NCI-H2081 treated with DMSO at 0.1 percent for 48 hours (cell line): ENCODE measurements at places on chromosomes 6 and 20.

- no peak for DNase-seq
Measured at GRCh38 chr6:22025468-22026163, 271.2 kb downstream of the PRL start.

DNA sequence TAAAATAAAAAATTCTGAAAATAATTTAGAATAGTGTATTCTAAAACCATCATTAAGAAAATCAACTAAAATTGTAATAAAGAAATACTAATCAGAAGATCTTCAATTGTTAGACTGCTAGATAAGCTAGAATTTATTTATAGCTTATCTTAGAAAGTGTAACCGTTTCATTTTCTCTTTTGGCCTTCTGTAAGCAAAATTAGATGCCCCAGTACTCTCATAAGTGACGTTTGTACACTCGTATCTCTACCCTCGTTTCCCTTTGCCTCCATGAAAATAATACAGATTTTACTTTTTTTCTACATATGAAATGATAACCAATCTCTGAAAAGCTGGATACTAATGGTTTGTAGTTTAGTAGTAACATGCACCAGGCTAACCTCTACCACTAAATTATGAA lies 19.8 kb downstream of the DSE start:
- DNase-seq: no peak

DNA sequence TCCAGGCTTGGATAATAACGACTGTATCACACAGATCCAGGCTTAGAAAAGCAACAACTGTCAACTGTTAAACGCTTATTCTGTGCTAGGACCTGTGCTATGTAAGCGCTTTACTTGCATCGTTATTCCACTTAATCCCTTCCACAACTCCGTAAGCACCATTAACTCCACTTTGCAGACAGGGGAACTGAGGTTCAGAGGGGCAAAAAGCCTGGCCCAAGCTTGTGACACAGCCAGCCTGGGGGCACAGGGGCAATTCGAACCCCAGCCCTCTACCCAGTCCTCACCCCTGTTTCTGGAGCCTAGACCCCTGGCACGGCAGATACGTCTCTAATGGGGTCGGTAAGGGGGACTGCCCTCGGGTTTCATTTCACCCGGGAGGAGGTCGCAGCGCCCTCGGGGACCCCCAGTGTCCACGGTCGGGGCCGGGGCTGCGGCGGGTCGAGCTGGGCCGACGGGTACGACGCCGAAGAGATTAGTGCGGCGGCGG lies 411 bp downstream of the DSN1 start:
- DNase-seq: no peak

DNA sequence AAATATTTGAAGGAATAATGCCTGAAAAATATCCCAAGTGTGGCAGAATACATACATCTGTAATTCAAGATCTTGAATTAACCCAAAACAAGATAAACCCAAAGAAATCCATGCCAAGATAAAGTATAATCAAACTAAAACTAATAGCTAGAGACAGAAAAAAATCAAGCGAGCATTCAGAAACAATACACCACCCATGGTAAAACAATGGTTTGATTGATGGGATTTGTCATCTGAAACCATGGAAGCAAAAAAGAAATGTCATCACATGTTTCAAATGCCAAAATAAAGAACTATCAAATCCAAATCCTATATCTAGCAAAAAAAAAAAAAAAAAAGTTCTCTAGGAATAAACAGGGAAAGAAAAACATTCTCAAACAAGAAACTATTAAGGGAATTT lies 5.1 kb upstream of the DEFB127 start:
- no peak for DNase-seq

- no peak for DNase-seq
Measured at GRCh38 chr6:133358574-133359150, 117.5 kb downstream of the EYA4 start.

DNA sequence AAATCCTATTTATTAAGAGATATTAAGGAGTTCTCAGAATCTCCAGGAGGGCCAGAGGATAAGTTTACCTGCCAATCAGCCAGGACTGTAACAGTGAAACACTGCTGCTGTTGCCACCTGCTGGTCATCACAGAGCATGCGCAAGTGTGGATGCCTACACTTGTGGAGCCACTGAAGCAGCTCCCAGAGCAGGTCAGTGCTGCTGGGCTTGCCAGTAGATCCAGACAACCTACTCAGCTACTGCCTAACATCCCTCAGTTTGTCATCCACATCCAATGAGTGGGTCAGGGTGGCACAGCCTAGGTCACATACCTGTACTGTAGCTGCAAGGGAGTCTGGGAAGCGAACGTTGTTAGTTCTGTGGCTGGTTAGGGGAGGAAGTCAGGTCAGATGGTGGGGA lies 18.3 kb upstream of the NHSL1 start:
- DNase-seq: no peak

GRCh38 chr6:106637717-106638341 lies 8.5 kb downstream of the QRSL1 start:
- DNase-seq: no peak

DNA sequence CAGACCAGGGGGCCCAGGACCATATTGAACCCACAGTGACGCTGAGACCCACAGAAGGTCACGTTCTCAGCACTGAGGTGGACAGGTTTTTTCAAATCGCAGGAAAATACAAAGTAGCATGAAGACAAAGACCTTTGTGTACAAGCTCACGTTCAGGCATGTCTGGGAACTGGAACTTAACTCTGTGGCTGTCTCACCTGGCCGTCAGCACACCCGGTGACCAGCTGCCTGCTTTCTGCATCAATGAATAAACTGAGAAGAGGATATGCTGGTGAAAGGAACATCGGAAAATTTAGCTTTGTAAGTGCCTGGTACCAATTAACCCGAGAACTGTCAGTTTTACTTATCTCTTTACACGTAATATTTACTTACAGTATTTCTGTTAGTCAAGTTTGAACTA lies 36.5 kb downstream of the WDR27 start:
- DNase-seq: no peak

DNA sequence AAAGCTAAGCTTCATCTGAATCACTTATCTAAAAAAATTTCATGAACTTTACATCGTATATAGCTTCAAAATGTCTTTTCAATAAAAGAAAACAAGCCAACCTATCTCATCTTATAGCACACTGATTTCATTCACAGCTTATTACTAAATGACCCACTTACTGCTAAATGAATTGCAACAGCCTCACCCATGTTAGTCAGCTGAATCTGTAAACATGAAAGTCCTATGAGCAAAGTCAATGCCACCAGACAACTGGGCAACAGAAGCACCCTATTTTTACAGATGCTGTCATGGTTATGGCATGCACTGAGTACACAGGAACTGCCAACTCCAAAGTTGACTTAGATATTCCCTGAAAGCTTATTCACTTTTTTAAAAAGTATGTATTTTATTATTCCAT lies 41.2 kb upstream of the DST start:
- no peak for DNase-seq

- DNase-seq: no peak
Measured at GRCh38 chr6:71582820-71583219, 294.2 kb downstream of the OGFRL1 start.

- DNase-seq: no peak
Measured at GRCh38 chr6:33430991-33431879, 11.4 kb downstream of the SYNGAP1 start.

DNA sequence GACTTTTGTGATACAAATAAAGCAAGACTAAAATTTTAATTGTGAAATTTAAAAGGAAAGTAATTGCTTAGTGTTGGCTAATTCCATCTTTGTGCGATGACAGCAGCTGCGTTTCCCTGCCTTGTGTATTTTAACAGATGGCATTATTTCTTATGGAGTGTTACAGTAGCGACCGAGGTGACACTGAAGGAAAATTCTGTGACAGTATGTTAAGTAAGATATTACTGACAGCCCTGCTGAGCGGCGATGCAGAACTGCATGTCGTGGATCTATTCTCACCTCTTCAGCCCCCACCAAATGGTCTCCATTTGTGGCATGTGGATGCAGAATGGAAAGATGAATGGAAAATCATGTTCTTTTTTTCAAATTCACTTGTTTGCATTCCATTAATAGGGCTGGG lies 289.4 kb downstream of the RNF144B start:
- DNase-seq: no peak

GRCh38 chr6:94670017-94670416 lies 907.3 kb upstream of the MANEA start:
- DNase-seq: no peak

DNA sequence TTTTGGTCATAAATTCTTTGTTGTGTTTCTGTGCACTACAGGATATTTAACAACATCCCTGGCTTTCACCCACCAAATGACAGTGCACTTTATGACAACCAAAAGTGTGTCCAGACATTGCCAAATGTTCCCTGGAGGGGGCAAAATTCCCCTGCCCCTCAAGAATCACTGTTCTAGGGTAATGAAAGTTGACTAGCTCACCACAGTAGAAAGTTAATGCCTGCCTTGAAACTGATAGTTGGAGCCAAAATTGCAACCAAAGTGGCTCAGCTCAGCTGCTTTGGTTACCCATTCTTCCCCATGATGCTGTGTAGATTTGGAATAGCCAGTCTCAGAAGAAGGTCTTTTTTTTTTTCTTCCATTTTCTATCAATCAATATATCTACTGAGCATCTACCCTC lies 150.6 kb downstream of the RALGAPA2 start:
- DNase-seq: no peak

- no peak for DNase-seq
Measured at GRCh38 chr20:22716821-22717351, 132.5 kb upstream of the FOXA2 start.

- no peak for DNase-seq
Measured at GRCh38 chr20:37284691-37285161, 4.7 kb upstream of the MANBAL start.

- DNase-seq: no peak
Measured at GRCh38 chr6:170553534-170554012, 466 bp upstream of the PSMB1 start.

GRCh38 chr6:148080315-148080714 lies 262.3 kb upstream of the SASH1 start:
- DNase-seq: no peak

- DNase-seq: no peak
Measured at GRCh38 chr6:35388030-35388429, 45.7 kb downstream of the PPARD start.

GRCh38 chr6:75932067-75932466 lies 140.4 kb downstream of the IMPG1 start:
- no peak for DNase-seq

GRCh38 chr6:32371229-32371628 lies 474 bp downstream of the TSBP1 start:
- no peak for DNase-seq

DNA sequence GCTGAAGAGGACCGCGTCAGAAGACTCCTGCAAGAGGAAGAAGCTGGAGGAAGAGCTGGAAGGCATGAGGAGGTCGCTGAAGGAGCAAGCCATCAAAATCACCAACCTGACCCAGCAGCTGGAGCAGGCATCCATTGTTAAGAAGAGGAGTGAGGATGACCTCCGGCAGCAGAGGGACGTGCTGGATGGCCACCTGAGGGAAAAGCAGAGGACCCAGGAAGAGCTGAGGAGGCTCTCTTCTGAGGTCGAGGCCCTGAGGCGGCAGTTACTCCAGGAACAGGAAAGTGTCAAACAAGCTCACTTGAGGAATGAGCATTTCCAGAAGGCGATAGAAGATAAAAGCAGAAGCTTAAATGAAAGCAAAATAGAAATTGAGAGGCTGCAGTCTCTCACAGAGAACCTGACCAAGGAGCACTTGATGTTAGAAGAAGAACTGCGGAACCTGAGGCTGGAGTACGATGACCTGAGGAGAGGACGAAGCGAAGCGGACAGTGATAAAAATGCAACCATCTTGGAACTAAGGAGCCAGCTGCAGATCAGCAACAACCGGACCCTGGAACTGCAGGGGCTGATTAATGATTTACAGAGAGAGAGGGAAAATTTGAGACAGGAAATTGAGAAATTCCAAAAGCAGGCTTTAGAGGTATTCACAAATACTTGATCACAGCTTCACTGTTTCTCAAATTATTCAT lies 8.9 kb upstream of the SNRNP48 start:
- no peak for DNase-seq

DNA sequence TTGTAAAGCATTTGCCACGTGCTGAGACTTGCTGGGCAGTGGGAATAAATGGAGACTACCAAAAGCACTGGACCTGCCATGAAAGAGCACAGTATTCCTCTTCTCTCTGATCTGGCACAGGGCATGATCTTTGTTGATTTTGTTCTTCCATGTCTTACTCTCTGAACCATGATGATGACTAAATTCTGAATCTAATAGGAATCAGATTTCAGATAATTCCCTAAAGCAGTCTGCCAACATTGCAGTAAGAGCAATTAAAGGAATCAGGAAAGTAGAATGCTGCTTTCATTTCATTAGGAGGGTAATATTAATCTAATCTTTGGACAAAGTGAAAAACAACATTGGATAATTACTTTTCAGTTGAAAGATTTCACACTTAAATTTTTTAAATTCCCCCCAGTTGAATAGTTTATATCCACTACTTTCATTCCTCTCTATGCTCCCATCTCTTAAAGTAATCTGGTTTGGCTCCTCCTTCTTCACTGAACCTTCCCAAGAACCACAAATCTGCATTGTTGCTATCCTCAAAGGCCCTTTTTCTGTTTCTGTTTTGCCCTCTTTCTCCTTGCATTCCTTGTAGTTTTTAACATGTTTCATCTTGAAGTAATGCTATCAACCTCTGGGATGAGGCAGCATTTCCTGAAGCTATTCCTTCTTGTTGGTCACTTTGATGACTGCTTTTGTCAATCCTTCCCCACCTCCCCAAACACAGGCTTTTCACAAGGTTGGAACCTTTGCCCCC lies 243.2 kb upstream of the TENT5A start:
- DNase-seq: no peak

- DNase-seq: no peak
Measured at GRCh38 chr6:89350281-89350966, 2.1 kb downstream of the UBE2J1 start.

- DNase-seq: no peak
Measured at GRCh38 chr20:58179432-58180099, 48.9 kb downstream of the ANKRD60 start.
